ENCODE measurements at places on chromosomes 11 and 22.

DNA sequence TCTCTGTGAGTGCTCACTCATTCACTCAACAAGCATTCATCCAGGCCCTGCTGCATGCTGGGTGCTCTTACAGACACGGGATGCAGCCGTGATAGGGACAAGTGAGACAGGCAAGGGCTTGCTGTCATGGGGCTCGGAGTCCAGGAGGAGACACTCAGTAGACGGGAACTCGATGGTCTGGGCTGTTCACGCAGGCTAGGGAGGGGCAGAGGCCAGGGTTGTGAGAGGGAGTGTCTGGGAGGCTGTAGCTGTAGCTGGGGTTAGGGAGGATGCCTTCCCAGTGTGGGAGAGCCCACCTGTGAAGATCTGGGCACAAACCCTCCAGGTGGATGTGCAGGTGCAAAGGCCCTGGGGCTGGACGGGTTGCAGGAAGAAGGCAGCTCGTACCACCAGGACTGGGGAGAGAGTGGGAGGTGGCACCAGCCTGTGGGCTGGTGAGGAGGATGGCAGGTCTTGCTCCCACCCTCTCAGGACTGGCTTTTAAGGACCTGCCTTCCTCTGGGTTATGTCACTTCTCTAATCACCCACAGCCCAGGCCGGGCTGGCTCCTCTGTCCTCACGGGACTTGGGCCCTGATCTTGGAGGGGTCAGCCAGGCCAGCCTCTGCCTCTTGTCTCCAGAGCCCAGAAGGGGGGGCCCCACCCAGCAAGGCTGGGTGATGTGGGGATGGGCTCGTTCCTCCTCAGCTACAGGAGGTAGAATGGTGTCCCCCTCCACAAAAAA, 24.1 kb downstream of the FGF4 start:
- no peak for DNase-seq

DNA sequence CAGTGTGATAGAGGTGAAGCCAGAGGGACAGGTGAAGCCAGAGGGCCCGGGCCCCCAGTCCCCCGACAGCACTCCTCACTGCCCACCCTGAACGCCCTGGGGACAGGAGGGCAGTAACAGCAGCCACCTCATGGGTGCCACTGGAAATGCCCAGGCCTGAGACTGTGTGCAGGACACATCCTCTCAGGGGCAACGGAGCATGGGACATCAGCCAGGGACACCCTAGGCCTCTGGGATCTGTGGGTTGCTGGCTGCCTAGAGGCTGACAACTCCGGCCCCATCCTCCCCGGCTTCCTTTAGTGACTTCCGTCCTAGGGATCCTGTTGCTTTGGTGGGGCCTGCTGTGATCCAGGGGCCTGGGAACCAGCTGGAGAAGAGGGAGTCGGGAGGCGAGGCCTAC, 17.4 kb upstream of the BAIAP2L2 start:
- DNase-seq: no peak

DNA sequence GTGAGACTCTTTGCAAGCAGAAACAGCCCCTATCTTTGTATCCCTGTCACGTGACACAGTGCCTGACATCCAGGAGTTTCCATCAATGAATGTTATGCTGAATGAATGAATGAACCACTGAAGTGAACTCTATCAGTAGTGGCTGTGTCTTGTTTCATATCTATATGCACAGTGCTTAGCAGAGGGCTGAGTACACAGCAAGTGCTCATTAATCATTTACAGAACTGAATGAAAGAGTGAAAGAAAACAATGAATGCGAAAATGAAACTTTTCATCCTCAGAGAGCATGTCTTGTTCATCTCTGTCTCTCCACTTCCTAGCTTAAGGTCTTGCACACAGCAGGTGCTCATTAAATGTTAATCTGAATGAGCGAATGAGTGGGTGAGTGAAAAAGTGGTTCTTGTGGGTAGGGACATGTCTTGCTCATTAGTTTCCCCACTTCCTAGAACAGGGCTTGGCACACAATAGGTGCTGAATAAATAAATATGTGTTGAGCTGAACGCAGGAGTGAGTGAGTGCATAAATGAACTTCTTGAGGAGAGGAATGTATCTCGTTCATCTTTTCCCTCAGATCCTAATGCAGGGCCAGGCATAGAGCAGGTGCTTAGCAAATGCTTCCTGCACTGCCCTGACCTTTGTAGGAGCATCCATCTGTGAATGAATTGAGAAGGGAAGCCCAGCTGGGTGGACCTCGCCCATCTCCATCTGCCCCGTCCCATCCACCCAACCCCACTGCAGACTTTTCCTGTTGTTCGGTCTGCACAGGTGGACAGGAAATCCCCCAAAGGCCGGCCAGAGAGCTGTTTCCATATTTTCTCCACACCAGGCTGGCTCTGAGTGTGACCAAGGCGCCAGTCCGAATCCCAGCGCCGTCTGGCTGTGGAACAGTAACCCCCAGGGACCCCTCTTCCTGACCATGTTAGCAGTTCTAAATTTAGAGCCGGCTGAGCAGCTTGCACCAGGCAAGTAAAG, 113.4 kb upstream of the CRYBB3 start:
- DNase-seq: no peak

GRCh38 chr11:64299847-64300648, at the start of gene CATSPERZ:
Gene CATSPERZ (plus strand): TSS chr11:64300358. CDS start chr11:64300411, 53 bp downstream.
- DNase-seq: no peak

- no peak for DNase-seq
These were observed 89.0 kb upstream of the CD44 start for GRCh38 chr11:35049859-35050531.

DNA sequence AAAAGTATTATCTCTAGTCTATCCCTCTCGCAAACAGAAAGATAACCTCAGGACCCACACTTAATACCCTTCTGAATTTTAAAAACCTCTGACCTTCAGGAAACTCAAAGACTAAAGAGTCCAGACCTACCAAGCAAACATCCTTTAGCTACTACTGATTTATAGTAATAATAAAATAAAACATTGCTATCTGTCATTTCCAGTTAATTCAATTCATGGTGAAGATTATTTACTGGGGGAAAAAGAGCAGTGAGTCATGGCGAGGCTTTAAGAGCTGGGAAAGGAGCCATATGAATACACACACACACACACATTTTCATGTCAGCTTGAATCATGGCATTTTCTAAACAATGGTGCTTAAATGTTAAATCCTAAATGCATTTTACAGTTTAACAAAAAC, 87.1 kb downstream of the FAM76B start:
- DNase-seq: no peak

DNA sequence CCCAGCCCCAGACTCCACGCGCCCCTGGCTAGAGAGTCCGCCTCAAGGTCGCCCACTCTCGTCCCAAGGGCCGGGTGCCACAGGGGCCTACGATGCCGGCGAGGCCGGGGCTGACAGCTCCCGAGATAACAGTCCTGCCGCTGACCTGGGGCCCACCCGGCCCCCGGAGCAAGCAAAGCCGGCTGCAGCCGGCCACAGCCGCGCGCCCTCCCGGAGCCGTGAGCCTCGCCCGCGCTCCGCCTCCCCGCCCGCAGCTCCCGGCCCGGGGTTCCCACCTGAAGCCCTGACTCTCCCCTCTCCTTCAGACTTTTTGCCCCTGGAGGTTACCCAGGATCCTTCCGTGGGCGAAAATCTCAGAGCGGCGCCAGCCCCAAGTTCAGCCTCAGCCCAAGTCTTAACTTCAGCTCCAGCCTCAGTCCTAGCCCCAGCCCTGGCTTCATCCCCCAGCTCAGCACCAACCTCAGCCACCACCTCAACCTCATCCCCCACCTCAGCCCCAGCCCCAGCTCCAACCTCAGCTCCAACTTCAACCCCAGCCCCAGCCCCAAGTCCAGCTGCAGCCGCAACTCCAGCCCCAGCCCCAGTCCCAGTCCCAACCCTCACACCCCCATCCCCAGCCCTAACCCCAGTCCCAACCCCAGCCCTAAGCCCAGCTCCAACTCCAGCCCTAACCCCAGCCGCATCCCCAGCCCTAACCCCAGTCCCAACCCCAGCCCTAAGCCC, 1.7 kb downstream of the KLHDC7B start:
- no peak for DNase-seq

GRCh38 chr11:67289226-67289650, at the start of gene ANKRD13D:
Gene ANKRD13D (plus strand): TSS chr11:67289303. CDS start chr11:67289461, 158 bp downstream.
- no peak for DNase-seq

- no peak for DNase-seq
These were observed 291.8 kb upstream of the DDI1 start for GRCh38 chr11:103744496-103745153.

- DNase-seq: no peak
These were observed 185.3 kb upstream of the C11orf87 start for GRCh38 chr11:109236696-109237095.

GRCh38 chr22:46560696-46561295, 23.4 kb upstream of the CELSR1 start:
- no peak for DNase-seq

DNA sequence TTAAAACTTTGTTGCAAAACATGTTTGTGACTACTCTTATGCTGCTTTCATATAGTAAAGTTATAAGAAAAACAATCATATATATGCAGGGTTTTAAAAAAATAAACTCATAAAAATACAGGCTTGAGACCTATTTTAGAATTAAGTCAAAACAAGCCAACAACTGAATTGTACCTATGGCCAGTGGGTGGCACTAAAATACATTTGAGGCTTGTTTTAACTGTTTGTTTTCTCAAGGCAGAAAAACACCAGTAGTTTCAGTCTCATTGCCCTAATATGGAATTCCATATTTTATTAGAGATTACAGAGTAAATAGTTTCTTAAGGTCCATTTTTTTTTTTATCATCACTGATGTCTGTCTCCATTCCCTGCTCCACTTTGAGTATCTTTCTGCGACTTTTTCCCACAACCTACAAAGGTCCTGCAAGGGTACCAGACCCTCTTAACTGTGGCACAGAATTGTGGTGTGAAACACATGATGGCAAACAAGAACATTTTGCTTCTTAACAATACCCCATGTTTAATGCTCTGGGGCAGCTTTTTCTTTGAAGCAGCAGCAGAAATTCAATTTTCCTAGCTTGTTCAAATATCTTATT, 8.5 kb upstream of the CCDC89 start:
- no peak for DNase-seq

- DNase-seq: no peak
These were observed 39.2 kb upstream of the HMGXB4 start for GRCh38 chr22:35218079-35218478.

DNA sequence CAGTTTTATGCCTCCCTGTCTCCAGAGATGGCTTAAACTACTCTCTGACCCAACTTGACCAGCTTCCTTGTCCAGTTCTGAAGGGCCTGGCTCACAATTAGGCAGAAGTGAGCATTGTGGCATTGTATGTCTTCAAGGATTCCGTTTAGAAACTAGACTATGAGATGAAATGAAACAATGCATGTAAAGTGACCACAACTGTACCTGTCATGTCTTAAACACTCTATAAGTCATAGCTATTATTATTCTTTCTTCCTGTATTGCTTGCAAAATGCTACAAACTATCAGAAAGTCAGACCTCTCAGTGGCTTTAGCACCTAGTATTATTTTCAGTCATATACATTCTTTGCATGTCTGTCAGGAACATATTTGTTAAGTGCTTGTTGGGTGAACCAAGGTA, 127.9 kb upstream of the MTMR2 start:
- DNase-seq: no peak

DNA sequence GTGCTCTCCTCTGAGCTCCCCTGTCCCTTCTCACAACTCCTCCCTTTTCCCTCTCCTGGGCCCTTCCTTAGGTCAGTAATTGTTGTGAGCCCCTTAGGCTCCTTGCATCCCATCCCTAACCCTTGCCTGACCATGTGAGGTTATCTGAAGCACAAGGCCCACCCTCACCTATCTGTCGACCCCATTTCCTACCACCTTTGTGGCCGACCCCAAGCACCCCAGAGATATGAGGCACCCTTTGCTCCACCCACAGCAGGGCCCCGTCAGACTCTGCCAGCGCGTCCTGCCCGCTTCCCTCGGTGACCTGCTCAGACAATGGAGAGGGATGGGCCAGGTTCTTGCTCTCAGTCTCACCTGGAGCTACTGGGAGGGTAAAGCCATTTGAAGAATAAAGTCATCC, 1.3 kb downstream of the GNG3 start:
- no peak for DNase-seq

DNA sequence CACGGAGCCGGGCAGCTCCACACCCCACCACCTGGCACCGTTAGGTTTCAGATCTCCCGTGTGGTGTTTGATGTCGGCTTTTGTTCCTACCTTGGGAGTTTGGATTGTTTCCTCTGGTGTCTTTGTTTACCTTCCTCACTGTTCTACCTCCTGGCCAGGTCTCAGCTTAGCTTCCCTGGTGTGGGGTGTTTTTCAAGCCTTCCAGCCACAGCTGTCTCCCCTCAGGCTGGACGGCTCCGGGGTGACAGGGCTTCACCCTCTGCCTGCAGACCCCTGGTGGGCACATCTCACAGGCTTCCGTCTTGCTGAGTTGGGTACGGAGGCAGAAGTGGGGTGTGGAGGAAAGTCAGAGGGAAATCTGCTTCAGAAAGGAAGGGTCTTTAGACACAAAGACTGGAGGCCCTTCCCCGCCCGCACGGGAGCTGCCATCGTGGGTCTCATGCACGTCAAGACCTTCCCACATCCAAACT, 59.6 kb upstream of the EMID1 start:
- no peak for DNase-seq

Measured in caudate nucleus (tissue), 63 donors.